CD8-positive, alpha-beta T cell (primary cell): ENCODE measurements at places on chromosomes 2 and 18.

DNA sequence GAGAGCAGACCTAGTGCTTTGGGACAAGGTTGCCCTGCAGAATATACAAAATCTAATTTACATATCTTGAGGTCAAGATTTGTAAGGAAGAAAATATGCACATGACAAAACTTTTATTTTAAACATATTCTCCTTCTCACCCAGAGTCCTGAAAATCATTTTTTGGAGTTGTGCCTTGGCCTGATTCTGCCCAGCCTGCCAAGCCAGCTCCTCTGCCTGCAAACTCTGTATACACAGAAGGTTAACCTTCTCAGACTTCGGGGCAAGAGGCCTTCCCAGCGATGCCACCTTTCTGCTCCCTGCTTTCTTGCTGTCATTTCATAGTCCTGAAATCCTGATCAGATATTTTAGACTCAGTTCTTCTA, 95.8 kb upstream of the CAVIN2 start:
- no peak for DNase-seq

- no peak for DNase-seq
Measured at GRCh38 chr2:7523481-7524120, 606.4 kb downstream of the RNF144A start.

DNA sequence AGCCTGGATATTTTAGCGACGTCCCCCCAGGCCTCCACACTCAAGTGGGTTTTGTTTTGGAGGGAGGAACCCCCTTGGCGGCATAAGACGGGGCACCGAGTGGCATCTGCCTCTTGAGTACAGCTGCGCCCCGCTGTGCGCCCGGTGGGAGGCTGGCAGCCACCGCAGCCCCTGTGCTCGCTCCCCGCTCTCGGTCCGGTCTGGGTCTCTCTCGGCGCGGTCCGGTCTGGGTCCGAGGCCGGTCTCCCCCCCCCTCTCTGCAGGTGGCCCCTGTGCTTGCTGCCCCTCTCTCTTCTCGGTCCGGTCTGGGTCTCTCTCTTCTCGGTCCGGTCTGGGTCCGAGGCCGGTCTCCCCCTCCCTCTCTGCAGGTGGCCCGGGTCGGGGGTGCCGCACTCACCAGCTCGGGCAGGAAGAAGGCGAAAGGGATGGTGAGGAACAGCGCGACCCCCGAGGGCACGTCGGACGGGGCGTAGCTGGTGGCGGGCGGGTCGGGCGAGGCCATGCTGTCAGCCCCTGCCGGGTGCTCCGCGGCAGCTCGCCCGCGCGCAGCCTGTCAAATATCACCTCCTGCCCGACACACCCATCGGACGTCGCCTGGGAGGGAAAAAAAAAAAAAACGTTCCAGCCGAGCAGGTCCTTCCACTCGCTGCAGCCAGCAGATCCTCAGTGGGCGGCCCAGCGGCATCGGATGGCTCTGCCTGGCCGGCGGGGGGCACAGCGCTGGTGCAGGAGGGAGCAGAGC, at the start of gene MALL:
Gene MALL, minus strand, starts transcription at position 532 of the 742 bp plus-strand sequence. Its CDS starts 30 bp downstream, at position 502.
- DNase-seq: no peak

- no peak for DNase-seq
Measured at GRCh38 chr2:99485824-99486223, 4.0 kb downstream of the REV1 start.
